ENCODE measurements at places on chromosomes 12 and 14. TPM values are rescaled to one million over a fixed set of nuclear protein-coding genes. Genes with fewer than 3 reads are reported as not detected.

GRCh38 chr14:100438271-100438670 is 115.1 kb downstream of the SLC25A47 start:
- no peak for DNase-seq

SLC6A13 gene
- total RNA-seq = not detected

DNA sequence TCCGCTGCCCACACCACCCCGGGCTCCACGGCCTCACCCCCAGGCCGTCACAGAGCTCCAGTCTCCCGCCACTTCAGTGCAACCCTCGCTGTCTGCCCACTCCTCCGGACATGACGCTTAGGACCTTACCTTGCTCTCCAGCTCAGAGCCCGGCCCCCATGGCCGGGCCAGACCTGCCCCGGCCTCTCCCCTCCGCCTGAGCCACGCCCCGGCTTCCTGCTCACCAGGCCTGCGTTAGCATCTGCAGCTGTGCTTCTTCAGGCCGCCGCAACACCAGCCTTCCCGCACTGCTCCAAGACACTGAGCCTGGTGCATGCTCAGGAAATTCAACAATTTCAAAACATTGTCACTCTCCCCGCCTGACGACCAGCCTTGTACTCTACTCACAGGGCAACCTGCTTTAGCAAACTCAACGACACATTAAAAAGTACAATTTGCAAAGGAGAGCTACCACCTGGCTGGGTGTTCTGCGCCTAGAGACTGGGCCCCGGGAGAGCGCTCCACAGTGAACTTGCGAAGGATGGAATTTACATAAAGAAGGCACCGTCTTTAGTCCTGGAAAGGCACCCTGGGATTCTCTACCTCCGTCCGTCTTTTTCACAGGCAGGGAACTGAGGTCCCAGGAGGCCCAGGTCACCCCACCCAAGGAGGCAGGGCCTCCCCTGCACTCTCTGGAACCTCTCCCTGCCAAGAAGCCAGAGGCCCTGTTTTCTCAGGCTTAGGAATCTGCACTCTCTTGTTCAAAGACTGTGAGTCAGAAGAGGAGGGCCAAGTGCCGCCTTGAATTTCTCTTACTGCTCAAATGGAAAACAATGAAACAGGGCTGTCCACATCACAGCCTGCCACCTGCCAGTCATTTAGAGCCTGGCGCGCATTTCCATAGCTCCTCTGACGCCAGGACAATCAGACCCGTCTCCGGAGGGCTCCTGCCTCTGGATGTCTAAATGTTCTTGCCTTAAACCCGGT is 51.3 kb downstream of the STX2 start:
- DNase-seq = peak; percentile 81

POP5 gene
- total RNA-seq = 60.7 TPM

- no peak for DNase-seq
Observed at GRCh38 chr14:88029500-88029899, 24.6 kb downstream of the GPR65 start.

- no peak for DNase-seq
Observed at GRCh38 chr14:82796086-82796485, 1262.4 kb upstream of the SEL1L start.

- DNase-seq = peak; percentile 99
Observed at GRCh38 chr12:22101749-22102243, 55.8 kb downstream of the CMAS start.

DNA sequence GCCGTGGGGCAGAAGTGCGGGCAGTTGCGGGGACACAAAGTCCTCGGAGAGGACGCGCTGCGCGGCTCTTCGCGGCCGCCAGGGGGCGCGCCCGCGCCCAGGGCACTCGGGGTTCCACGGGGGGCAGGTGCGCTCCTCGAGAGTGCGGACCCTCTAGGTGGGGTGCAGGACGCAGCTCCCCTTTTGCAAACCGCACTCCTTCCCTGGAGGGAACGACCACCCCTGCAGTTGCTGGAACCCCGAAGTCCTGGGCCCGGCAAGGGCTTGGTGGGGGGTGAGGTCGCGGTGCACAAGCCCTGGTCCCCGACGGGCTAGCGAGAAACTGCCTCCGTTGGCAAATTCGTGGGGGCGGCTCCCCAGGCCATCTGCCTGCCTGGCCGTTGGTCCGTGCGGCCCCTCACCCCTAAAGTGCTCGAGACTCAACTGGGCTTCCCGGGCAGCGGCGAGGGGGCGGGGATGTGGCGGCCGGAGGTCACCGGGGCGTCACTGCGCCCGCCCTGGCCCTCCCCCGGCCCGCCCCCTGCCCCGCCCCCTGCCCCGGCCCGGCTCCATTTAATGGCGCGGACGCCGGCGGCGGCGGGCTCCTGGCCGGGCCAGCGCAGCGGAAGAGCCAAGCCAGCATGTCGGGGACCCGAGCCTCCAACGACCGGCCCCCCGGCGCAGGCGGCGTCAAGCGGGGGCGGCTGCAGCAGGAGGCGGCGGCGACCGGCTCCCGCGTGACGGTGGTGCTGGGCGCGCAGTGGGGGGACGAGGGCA is at the start of gene ADSS1:
ADSS1 (plus strand) TSS at position 579 of the 756 bp plus-strand sequence; CDS start at position 621, 42 bp downstream.
- no peak for DNase-seq

DNA sequence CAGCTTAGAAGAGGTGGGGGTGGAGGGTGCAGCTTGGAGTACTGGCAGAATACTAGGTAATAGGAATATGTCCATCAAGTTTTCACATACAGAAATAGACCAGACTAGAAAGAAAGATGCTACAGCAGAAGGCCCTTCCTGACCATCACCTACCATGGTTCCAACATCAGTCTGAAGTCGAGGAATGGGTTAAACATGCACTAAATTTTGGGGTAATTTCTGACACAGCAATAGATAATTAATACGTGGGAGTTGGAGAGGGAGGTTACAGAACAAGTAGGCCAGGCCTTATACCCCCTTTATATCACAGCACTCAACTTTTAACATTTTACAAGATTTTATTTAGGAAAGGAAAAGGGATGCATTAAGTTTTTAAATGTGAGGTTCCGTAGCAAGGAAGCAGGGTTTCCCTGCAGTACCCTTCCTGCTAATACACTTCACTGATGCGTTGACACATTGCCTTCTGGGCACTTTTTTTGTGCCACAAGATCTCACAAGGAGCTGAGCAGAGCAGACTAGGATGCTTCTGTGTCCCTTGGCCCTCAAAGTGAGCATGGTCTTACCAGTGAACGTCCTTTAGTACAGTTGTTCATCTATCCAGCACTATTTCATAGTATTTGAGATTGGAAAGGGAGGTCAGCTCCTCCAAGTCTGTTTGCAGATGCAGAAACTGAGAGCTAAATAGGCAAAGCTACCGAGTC is 50.8 kb downstream of the EID3 start:
- DNase-seq = no peak

- DNase-seq = no peak
Observed at GRCh38 chr14:79332504-79333197, 878.7 kb downstream of the DIO2 start.

GRCh38 chr14:68208218-68208617 is 388.6 kb downstream of the RAD51B start:
- no peak for DNase-seq

DNA sequence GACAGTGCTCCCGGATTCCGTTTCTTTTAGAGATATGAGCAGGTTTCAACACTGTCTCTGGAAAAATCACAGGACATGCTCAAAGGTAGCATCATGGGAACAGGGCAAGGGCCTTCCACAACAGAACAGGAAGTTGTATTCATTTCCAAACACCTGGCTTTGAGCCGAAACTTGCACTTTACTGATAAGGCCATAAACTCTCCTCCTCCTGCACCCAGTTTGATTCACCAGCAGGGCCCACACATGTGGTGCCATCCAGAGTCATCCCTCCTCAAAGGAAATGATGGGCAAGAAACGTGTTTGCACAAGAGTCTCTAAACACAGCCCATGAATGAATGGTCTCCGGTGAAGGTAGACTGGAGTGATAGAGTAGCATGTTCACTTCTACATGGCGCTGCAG is 268.4 kb upstream of the FKBP4 start:
- DNase-seq = no peak

GRCh38 chr12:22084852-22085251 is 38.8 kb downstream of the CMAS start:
- no peak for DNase-seq

- DNase-seq = peak; percentile 2
Observed at GRCh38 chr14:46197856-46198255, 453.7 kb downstream of the RPL10L start.

- DNase-seq = no peak
Observed at GRCh38 chr12:27511723-27512045, 12.3 kb upstream of the PPFIBP1 start.

GRCh38 chr12:20154052-20154451 is 214.3 kb upstream of the PDE3A start:
- DNase-seq = no peak

GRCh38 chr12:113594967-113595366 is 123.3 kb upstream of the LHX5 start:
- DNase-seq = no peak

DNA sequence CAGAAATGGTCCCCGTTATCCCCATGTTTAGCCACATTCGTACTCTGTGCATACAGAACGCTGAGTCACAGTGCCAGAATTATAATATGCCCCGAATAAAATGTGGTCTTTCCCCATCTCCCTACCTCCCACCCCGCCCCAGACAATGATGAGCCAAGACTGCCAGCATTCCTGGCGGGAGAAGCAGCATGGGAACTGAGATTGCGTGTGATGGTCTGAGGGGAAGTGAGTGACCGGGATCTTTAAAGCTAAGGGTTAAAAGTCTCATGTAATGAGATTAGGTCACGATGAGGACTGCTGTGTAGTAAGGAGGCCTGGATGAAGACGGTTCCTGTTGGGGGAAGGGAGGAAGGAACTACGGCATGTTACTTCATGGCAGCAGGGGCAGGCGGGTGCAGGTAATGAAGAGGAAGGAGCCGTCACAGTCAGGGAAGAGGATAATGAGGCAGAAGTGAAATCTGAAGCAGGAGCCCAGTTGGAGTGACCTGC is 243.3 kb upstream of the FKBP4 start:
- no peak for DNase-seq

SART3 gene
- 50.0 TPM for total RNA-seq

- DNase-seq = no peak
Observed at GRCh38 chr14:28773861-28774691, 7.5 kb downstream of the FOXG1 start.

DNA sequence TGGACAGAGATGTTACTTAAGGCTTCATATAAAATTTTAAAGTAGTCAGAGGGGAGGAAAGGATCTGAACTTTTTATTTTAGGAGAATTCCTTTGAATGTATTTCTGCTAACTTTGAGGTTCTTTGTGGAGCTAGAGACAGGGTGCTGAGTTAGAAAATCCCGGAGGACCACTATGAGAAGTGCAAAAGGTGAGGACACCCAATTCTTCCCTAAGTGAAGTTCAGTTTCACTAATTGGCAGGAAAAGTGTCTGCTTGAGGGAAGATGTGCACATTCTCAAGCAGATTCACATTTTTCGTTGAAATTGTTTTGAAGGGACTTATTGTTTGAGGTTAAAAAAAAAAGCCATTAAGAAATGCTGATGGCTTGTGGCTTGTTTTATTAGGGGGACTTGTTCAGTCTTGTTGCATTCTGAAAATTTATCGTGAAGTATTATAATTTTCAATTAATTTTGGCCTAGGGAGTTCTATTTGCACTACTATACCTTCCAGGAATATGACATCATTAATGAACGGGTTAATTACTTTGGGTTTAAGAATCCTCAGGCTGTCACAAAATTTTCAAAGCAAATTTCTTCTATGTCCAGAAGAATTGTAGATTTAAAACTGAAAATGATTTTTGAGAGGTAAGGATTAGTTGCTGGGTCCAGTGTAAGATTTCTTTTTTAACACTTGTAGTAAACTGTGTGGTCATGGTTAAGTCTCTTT is 1.8 kb downstream of the PCNX1 start:
- DNase-seq = no peak

PDZRN4 gene
- total RNA-seq = not detected

DNA sequence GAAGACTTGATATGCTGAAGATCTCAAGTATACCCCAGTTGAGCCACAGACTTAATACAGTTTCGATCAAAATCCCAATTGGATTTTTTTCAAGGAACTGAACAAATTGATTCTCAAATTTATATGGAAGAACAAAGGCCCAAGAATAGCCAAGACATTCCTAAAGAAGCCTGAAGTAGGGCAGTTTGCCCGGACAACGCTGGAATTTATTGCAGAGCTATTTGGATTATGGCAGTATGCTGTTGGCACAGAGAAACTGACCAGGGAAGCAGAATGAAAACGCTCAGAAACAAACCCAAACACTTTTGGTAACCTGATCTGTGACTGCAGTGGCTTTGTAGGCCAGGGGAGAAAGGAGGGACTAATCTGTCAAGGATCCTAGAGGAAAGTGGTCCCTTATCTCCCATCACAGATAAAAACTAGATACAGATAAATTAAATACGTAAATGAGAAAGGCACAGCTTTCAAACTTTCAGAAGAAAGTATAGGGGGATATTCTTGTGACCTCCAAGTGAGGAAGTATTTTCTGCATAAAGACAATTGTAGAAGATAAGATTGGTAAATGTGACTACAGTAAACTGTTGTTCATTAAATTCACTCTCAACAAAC is 35.9 kb upstream of the GSC start:
- DNase-seq = no peak

DNA sequence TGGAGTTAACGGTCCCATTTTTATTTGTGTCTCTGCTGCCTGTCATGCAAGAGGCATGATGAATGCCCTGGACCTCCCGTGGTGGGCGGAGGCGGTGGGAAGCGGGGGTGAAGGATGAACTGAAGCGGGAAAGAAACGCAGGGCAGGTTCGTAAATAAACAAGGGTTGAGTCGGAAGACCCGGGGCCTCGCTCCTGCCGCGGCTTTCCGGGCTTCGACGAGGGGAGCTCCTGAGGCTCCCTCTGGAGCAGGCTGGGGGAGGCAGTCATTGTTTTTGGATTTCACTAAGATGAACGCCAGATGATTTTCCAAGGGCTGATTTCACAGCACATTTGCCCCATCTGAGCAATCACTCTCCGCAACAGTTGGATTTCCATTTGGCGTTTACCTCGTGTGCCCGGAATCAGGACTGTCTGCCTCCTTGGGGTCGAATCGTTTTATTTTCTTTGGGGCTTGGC is 130.2 kb downstream of the SLC38A6 start:
- no peak for DNase-seq

ZBTB42 gene
- 2.3 TPM for total RNA-seq

GRCh38 chr14:71089971-71090370 is 182.7 kb downstream of the PCNX1 start:
- no peak for DNase-seq

GRCh38 chr12:21350975-21351374 is 16.3 kb upstream of the SLCO1A2 start:
- no peak for DNase-seq

GRCh38 chr14:102295270-102295669 is 9.7 kb downstream of the MOK start:
- DNase-seq = no peak

GRCh38 chr12:94938583-94938982 is 64.9 kb downstream of the NDUFA12 start:
- no peak for DNase-seq

GRCh38 chr12:124456652-124457152 is 110.7 kb downstream of the NCOR2 start:
- no peak for DNase-seq

B3GNT4 gene
- total RNA-seq = 1.2 TPM

GRCh38 chr12:129772501-129773493 is 131.0 kb downstream of the TMEM132D start:
- no peak for DNase-seq

DNA sequence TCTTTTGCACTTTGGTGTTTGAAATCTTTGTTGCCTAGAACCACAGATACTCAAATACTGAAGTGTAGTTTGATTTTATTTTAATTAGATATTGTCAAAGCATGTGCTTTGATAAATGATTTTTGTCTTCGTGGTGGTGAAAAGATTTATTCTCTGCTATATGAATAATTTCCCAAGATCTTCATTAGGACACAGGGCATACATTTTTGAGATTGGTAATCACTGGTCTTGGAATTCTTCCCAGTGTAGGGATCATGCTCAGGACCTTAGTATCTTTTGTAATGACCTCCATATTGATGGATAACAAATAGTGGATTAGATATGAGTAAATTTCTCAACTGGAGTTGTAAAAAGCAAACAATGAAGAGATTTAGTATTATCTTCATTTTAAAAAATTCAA is 28.2 kb downstream of the TBK1 start:
- no peak for DNase-seq
